ENCODE measurements at places on chromosomes 5 and 9.

DNA sequence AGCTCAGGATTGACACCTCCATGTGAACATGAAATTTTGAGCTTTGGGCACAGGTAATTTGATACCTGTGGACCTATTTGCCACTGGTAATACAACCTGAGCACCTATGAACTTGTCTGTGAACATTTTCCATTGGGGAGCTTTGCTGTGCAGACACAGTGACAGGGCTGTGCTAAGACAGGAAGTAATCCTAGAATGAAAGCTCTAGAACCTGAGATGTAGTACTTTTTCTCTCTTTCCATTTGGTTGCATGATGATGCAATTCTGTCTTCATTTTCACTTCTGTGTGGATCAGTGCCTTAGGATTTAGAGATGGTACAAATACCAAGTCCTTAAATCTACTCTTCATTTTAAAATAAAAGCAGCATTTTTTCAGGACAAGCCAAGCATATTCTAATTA, 216.9 kb downstream of the NR3C1 start:
- no peak for DNase-seq

DNA sequence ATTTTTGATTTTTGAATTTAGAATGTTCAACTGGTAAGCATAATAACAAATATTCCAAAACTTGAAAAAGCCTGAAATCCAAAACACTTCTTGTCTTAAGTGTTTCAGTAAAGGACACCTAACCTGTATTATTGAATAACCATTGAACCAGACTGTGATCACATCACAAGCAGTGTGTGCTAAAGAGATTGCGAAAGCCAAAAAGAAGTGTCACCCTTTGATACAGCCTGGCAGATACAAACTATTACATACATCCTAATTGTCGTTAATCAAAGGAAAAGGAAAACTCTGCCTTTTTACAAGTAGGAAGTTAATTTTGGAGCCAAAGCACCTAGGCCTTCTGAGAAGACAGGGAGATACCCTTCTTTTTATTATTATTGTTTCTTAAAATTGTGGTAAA, 8.4 kb upstream of the FAM120AOS start:
- DNase-seq = no peak

GRCh38 chr5:126514131-126514557, 80.9 kb downstream of the ALDH7A1 start:
- no peak for DNase-seq

- DNase-seq = no peak
These were observed 36.7 kb downstream of the DMGDH start for GRCh38 chr5:79032782-79033181.

DNA sequence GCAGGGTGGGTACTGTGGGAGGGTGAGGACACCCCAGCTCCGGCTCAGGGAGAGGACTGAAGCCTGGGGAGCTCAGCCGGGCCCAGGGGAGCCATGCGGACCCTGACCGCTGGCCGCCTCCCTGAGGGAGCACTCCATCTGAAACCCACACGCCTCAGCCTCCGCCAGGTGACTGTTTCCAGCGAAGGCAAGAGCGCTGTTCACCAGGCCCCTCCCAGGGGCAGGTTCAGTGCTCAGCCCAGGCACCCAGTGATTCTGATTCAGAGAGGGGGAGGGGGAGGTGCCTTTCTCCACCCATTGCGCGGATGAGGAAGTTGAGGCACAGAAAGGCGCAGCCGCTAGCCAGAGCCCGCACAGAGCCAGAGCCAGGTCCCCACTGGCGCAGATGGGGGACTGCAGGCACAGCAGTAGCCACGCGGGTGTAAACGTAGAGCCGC, 27.0 kb downstream of the ADGRD2 start:
- no peak for DNase-seq

GRCh38 chr5:163506726-163507125, 1.3 kb downstream of the MAT2B start:
- no peak for DNase-seq

- no peak for DNase-seq
These were observed 20.9 kb upstream of the SMC2 start for GRCh38 chr9:104073098-104073769.

DNA sequence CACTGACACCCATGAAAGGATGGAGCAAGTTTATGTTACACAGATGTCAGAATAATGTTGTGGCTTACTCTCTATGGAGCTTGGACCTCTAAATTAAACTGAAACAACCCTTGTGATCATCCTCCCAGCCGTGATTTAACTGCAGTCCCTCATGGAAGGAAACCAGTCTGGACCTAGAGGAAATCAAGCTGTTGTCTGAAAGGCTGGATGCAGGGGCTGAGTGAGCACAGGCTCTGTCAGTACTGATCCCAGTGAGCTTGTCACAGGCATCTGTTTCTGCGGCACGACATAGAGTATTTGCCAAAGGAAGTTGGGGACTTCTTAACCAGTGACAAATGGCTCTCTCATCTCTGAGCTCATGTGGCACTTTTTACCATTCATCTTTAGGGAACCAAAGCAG, 282.9 kb upstream of the MAP3K1 start:
- DNase-seq = no peak

DNA sequence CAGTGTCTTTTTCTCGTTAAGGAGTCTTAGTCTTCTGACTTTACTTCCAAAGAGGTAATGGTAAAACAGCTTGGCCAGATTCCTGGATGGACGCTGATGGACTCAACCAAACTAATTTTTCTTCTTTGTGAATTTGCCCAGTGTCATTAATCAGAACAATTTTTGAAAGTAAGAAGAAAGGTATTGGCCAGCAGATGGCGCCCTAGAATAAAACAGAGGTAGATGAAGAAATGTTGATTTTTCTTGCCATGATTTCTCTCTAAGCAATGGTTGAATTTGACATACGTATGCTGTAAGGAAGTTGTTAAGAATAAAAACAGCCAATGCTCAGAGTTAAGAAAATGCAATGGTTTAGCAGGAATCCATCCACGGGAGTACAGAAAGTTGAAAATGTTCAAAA, 500.0 kb downstream of the DIRAS2 start:
- DNase-seq = peak; percentile 1

DNA sequence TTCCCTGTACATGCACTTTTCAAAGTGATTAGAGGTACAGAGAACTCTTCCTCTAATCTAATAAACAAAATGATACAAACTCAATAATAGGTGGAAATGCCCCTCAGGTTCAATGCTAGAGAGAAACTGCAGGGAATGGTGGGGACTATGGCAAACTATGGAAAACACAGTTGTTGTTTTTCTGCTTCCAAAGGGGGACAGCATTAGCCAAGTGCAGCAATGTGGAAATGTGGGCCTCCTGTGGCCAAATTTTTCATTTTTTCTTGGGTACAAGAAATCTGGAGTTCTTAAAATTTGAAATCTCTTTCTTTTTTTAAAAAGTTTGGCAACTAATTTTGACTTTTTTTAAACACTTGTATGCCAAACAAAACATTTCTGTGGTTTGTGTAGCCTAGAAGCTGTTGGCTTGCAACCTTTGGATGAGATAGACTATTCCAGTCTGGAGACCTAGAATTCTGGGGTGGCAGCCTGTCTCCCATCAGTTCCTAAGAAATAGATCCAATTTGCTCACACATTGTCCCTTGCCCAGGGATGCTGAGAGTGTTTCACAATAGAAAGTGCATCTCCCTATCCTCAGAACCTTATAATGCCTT, 218.6 kb downstream of the PAPPA start:
- no peak for DNase-seq

- no peak for DNase-seq
These were observed 312.3 kb upstream of the RIOK2 start for GRCh38 chr5:97495301-97495700.

DNA sequence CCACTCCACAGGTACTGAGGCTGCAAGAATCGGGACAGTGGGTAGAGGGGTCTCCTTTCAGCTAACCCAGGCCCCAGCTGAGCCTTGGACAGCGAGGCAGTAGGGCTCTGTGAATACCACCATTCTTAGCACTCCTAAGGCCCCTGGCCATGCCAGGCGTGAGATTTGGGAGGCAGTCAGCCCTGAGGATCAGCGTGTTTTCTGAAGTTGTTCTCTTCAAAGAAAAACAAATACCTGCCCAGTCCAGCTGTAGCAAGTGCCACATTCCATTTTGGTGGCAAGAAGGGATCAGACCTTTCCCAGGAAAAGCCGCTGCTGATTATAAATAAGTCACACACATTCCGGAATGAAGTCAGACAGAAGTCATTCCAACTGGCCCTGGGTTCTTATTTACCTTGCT, 47.8 kb downstream of the RALGPS1 start:
- DNase-seq = no peak

DNA sequence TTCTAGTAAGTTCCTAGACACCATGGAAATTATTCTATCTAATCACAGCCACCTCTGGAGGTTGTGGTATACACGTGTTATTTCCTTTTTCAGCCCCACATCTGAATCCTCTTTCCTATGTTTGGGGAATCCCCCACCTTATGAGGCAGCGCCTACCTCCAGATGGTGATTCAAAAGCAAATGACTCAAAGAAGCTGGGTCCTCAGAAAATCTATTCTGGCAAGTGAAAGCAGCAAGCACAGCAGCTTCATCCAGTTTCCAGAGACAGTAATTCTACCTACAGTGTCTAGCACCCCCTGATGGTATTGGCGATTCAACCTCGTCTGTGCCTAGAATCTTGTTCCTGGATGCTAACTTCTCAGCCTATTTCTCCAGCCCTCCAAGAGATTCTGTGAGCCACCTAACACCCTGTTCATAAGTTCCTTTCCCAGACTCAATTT, 43.0 kb downstream of the STRBP start:
- DNase-seq = peak; percentile 16

DNA sequence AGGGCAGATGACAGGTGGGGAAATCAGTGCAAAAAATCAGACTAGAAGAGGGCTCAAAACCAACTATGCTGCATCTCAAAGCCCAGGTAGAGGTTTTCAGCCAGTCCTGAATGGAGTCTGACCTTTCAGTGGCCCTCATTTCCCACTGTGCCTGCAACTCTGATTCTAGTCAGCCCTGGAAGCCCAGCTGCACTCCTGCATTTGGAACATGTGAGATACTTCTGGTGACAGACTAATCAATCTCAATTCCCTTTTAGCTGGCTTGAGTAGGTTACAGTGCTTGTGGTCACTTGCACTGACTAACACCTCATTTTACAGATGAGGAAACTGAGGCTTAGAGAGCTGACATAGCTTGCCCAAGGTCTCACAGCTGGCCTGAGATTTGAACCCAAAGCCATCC, 7.9 kb upstream of the ACSL6 start:
- DNase-seq = no peak

- peak; percentile 77 for DNase-seq
These were observed 29.5 kb downstream of the TNIP1 start for GRCh38 chr5:151051066-151051930.

DNA sequence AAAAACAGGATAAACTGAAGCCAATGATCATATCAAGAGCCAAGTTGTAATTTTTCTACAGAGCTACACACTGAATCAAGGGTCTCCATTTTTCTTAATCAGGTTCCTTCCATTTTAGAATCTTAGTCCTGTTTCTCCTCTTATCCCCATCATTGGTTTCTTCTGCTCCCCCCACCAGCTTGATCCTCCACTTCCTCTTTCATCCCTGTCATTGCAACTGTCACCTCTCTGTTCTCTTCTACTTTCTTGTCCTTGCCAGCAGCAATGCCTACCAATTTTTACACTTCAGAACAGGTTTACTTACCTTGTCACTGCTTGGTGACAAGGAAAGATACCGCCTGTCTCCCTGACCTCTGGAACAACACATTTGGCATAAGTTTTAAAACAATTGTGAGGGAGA, 97.3 kb downstream of the CFAP90 start:
- no peak for DNase-seq

DNA sequence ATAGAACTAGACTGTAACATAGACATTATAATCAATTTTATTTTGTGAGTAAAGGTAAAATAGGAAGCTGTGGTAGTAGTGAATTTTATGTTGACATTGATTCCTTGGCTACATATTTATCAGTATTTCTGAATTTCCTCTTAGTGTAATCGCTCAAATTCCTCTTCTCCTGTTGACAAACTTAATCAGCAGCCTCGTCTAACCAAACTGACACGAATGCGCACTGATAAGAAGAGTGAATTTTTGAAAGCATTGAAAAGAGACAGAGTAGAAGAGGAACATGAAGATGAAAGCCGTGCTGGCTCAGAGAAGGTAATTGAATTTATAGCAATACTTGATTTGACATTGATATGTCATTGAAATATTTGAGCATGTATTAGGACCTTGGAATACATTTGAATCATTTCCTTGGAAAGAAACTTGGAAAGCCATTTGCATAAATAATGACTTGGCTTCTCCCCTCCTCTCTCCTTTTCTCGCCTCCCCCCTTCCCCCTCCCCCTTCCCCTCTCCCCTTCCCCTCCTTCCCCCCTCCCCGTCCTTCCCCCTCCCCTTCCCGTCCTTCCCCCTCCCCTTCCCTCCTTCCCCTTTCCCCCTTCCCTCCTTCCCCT, 75.5 kb downstream of the GPBP1 start:
- DNase-seq = no peak

DNA sequence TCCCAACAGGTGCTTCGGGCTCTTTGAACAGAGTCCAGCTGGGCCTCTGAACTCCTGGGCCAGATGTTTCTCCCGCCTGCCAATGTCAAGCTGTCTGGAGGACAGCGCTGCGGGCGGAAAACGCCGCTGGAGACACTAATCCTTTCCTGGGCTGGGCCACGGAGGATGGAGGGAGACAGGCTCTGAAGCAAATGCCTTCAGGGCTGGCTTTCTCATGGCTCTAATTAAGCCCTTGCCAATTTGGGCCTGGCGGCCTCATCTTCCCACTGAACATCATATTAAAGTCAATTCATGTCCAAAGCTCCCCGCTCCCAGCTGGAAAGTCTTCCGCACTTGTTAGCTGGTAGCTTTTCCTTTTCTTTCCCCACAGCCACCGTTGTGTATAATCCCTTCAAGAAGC, 72.7 kb downstream of the NTNG2 start:
- no peak for DNase-seq

GRCh38 chr5:96243203-96243602, 189.8 kb downstream of the PCSK1 start:
- DNase-seq = no peak

GRCh38 chr5:179817470-179817840, 3.2 kb upstream of the SQSTM1 start:
- DNase-seq = no peak

- peak; percentile 79 for DNase-seq
These were observed 114.9 kb upstream of the TRIM32 start for GRCh38 chr9:116572095-116572748.

DNA sequence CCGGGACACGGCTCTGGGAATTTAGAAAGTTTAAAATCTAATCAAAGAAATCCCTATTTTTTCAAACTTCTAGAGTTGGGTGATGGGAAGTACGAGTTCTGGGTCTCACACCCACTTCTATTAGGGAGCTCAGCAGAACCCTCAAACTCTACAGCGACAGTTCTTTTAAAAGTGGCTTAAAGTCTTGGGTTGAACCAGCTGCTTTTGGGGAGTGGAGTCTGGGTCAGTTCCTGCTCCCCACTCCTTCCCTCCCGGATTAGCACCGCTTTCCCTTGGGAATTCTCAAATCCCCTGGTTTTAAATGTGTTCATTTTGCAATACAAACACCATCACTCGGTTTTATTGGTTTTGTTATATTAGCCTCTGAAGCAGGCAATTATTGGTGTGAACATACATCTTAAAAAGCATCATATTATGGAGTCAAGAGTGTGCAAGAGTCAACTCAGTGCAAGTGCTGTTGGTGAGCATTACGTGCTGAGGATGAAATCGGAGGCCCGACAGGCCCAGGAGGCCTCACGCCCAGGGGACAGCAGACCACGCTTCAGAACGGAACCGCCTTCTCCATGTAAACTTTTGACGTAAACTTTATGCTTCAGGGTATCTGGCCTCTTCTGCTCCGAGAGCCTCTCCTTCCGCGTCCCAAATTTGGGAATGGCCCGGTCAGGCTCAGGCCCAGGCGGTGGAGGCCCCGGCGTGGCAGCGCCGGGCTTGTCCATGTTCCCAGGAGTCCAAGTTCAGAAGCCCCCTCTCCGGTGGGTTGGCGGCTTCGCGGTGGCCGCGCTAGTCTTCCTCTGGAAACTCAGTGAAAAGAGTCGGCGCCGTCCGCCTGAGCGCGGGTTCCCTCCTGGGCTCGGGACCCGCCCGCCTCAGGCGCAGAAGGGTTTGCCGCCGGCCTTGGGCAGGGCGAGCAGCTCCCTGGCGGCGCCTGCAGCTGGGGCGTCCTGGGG, 5.3 kb downstream of the IRX4 start:
- no peak for DNase-seq

Data from SJSA1 (cell line).